ENCODE measurements at places on chromosomes 7 and 10.
A peak's percentile ranks its signal among the peaks of the same experiment; 100 is the strongest.

GRCh38 chr10:72283131-72283530 is 9.4 kb downstream of the DDIT4 start:
- DNase-seq, result no peak

DNA sequence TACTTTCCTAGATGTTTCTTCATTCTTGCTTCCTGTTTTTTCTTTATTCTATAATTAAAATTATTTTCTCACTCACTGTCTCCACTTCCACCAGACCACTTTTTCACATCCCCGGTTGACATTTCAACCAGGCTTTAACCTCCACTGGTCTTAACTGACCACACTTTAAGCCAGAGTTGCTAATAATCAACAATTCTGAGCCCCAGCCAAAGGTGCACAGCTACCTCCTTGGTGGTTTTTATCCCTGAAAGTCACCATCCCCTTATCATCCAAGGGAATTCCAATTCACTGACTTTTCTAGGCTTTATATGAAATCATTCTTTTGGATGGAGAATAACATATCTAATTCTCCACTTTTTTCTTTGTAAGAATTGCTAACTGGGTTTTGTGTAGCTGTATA is 138.9 kb downstream of the FRMD4A start:
- DNase-seq, result no peak

DNA sequence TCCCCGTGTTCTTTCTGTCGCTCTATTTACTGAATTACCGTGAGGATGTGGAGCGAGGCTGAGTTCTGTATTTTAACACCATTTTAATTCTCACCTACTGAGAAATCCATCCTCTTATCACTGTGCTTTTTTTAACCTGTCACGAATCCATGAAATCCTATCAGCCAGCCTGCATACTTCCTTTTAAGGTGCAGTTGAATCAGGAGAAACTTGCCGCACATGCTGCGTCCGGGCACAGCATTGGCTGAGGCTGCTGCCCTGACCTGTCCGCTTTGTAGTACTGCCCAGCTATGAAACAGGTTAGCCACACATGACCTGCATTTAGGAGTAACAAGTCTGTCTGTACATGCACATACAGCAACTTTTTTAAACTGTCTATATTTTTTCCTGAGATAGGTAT is 82.5 kb downstream of the EGFR start:
- DNase-seq, result no peak

DNA sequence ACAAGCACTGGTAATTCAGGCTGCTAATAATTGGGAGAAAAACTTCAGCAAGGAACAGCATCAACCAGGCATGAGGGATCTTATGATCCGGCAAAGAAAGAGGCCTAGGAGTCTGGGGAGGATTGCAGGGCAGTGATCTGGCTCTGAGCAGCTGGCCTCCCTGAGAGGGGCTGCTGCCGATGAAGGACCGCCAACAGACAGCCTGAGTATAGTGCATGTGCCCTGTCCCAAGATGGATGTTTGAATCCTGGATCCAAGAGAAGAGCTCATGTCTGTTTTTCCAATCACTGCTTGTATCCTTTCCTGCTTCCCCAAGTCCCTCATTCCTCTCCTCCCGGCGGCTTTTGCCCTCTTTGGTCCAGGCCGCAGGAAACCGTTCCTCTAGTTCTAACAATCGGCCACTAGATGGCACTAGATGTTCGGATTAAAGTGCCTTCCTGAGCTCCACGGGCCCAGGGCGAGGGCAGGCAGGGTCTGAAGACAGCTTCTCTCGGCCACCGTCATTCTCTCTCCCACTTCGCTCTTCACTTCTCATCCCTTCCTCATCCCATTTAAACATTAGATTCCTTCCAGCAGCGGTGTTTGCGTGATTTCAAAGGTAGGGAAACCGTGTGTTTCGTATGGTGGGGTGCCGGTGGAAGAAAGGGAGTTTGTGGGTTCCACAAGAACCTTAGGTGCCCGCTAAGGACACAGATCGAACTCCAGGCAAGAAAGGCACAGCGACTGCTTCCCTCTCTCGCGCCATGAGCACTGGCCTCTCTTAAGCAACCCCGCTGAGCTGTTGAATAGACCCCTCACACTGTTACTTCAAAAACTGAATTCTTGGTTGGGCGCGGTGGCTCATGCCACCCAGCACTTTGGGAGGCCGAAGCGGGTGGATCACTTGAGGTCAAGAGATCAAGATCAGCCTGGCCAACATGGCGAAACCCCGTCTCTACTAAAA is 82.4 kb downstream of the ADCYAP1R1 start:
- DNase-seq, result peak; percentile 54

DNA sequence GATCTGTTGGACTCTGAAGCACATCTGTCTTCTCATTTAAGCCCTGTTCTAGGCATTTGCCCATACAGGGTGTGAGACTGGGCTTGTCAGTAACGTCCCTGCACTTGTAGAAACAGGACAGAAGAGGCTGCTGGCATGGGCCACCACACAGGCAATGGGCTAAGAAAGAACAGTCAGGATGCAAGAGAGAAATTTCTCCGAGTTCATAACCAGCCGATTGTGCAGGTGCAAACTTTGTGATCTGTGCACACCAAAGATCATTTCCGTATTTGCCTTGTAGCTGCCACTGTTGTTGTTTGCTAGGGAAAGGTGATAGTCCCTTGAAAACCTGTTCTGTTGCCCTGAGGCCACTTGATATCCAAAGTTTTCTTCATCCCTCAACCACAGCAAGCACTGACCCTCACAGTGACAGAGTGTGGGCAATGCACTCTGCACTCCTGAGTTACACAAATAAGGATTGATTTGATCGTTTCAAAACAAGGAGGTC is 20.3 kb downstream of the KLF6 start:
- no peak for DNase-seq

DNA sequence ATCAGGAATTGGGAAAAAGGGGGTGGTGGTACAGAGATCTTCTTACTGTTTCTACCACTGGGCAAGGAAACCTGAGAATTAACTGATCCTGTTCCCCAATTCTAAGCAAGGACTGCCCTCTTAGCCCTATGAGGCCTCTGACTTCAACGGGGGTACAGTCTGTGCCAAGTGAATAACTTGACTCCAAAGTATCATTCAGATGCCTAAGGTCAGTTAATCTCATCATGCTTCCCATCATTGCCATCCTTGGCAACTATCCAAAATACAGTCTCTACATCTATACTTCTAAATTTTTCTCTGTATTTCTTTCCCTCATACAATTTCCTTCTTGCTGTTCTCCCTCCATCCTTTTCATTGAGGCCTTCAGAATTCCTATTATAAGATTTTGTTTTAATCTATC is 10.5 kb downstream of the PPP3CB start:
- no peak for DNase-seq

DNA sequence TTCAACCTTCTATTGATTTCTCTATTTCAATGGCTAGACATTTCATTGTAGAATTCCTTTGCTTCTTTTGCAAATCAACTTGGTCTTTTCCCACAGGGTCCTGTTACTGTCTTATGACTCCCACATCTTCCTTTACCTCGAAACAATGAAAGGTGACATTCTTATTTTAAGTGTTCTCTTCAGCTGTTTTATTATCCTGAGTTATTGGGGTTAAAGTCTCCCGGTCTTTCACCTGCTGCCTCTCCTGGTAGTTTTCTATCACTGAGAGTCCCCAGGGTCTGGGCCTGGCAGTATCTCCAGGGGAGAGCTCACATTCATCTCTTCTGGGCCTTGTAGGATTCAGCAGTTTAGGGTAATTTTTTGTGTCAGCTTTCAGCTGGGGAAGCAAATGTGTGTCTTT is 95.8 kb downstream of the HECW1 start:
- no peak for DNase-seq

DNA sequence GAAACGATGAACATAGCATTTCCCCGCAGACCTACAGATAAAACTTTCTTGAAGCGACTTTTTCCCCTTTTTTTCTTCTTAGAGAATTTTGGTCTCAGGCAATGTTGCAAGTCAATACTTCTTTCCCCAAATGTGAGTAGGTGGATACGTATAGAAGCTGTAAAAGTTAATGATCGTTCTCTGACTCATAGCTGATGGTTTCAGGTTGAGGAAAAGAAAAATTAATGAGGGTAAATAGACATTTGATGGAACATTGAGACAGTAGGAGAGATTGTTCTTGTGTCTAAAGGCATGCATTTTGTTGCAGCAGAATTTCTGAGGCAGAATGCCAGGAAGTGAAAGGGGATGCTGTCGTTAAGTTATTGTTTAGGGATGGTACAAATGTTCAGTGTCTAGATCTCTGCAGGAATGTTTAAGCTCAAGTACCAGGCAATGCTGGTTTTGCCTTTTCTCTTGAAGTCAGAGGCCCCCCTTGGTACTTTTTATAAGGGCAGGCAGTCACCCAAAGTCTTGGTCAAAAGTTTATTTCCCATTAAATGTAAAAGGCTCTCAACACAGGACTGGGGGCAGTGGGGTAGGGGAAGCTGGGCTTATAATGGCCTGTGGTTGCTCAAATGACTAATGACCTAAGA is 9.3 kb downstream of the TCF7L2 start:
- DNase-seq, result no peak

DNA sequence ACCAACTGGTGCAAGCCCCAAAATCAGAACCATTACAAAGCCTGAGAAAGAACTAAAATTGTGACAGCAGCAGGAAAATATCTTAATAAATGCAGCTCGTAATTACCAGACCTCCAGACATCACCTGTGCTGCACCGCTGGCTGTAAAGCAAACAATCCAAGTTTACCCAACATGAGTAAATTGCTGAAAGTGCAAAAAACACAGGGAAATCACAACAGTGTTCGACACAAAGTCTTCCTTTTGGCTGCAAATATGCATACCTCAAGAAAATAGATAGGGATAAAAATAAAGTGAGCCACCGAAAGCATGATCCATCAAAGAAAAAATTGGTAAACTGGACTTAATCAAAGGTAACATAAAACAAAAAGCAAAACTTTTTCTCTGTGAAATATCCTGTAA is 101.7 kb downstream of the SLC16A9 start:
- no peak for DNase-seq

- no peak for DNase-seq
These were observed 25.1 kb downstream of the AQP1 start for GRCh38 chr7:30936650-30937245.

- no peak for DNase-seq
These were observed 4.7 kb downstream of the NOD1 start for GRCh38 chr7:30473903-30474302.

- peak; percentile 15 for DNase-seq
These were observed 17.4 kb downstream of the KPNA7 start for GRCh38 chr7:99190359-99191009.

Data from GM18507 (cell line).